EL (cell line): ENCODE measurements at places on chromosomes 1 and 21.

DNA sequence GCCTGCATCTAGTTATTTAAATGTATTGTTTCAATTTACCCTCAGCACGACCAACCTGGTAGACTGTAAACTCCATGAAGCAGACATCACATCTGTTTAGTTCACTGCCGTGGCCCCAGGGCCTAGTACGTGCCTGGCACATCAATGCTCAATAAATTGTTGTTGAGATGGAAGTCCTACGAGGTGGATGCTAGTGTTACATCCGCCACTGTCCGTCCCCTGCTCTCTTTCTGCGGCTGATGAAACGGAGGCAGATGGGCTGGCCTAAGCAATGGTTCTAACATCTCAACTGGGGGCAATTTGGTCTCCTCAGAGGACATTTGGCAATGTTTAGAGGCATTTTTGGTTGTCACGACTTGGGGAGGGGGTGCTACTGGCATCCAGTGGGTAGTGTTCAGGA, 121.4 kb upstream of the IGSF21 start:
- DNase-seq: no peak

DNA sequence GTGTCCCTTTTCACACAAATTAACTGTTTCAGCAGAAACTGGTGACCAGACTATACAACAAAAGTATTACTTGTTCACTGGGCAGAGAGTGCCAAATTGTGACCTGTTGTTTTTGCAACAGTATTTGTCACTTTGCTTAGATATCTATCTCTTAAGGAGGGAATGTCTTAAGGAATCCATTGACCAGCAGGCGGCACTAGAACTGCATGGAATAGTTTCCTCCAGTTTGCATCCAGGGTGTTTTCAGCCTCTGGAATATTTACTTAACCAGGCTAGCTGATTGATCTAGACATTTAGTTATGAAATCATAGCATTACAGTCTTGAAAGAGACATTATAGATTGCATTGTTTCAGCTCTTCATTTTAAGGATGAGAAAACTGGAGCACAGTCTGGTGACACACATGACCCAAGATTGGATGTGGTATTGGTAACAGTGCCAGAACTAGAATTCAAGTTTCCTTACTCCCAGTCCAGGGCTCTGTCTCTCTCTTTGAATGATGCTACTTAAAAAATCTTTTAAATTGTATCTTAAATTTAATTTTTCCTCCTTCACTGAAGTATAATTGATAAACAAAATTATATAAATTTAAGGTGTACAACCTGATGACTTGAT, 16.9 kb downstream of the RPTN start:
- peak; percentile 73 for DNase-seq

DNA sequence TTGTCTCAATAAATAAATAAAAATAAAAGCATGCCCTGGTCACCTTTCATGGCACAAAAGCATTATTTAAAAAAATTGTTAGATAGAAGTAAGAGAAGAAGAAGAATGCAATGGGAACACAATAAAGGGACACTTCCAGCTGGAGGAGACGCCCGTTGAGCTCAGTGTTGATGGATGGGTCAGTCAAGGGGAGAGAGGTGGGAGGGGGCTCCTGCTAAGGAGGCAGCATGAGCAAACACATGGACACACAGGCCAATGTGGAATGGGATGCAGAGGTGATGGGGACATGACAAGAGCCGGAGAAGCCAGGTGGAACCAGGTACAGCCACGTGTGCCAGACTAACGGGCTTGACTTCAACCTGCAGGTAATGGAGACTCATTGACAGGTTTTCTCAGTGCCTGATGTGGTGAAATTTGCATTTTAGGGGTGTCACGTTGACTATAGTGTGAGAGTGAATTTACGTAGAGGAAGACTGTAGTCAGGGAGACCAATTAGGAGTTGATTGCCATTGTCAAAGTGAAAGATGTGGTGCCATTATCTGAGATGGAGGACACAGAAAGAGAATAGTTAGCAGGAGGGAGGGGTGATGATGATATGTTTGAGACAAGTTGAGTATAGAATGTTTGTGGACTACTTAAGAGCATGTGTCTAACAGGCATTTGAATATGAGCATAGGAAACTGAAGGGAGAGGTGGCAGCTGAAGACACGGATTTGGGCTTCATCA, 48.7 kb upstream of the ATP2B4 start:
- no peak for DNase-seq

DNA sequence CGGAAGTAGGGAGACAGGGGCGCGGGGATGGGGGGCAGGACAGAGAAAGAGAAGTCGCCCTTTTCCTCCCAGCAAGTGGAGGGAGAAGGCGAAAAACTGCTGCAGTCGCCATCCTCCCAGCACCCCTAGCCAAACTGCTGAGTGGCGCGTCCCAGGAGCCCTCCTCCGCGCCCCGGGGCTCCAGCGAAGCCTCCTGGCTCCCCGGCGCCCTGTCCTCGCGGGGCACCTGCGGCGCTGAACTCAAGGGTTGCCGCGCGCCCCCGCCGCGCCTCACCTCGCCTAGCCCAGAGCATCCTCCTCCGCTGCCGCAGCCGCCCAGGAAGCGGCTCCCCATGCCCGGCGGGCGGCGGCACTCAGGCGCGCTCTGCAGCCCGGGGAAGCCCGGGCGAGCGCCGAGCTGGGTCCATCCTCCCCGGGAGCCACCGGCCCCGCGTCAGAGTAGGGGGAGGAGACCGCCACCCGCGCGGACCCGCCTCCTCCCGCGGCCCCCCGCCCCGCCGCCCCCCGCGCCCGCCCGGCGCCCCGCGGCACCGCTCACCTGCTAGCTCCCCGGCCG, at the start of gene DAB1:
TSS of gene DAB1 (minus strand) at position 405 of the 556 bp plus-strand sequence. CDS start 133,030 bp downstream, outside the sequence.
- DNase-seq: peak; percentile 12

- DNase-seq: peak; percentile 73
These were observed 16.0 kb downstream of the LCK start for GRCh38 chr1:32266921-32267591.

DNA sequence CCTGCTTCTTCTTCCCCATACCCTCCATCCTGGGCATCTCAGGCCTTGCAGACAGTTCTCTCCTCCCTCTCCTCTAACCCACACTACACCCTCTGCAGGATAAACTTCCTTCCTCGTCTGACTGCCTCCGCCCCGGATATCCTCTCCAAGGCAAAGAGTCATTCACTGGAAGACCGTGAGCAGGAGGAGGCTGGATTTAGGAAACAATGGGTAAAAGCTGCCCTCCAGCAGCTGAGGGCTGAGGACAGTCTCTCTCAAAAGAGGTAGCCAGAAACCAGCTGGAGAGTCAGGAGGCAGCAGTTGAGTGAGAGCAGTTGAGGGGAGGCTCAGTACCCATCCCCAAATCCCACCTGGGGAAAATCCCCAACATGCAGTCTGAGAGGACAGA, 1.4 kb downstream of the CSRP1 start:
- peak; percentile 85 for DNase-seq

DNA sequence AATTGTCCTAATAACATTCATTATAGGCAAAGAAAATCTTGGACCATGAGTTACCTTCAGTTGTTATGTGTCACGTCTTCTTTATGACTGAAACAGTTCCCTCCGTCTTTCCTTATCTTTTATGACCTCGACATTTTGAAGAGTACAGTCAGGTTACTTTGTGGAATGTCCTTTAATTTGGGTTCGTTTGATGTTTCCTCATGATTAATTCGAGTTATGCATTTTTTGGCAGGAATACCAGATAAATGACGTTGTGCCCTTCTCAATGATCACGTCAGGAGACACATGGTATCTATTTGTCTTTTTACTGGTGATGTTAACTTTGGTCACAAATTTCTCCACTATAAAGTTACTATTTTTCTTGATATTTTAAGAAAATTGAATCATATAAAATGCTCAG, 17.3 kb upstream of the KLF17 start:
- DNase-seq: peak; percentile 17

GRCh38 chr1:177945943-177946650, 23.8 kb downstream of the SEC16B start:
- DNase-seq: peak; percentile 71

- no peak for DNase-seq
These were observed 120.7 kb downstream of the CNIH3 start for GRCh38 chr1:224736619-224737352.

GRCh38 chr1:60461925-60462595, 388.5 kb upstream of the C1orf87 start:
- no peak for DNase-seq

DNA sequence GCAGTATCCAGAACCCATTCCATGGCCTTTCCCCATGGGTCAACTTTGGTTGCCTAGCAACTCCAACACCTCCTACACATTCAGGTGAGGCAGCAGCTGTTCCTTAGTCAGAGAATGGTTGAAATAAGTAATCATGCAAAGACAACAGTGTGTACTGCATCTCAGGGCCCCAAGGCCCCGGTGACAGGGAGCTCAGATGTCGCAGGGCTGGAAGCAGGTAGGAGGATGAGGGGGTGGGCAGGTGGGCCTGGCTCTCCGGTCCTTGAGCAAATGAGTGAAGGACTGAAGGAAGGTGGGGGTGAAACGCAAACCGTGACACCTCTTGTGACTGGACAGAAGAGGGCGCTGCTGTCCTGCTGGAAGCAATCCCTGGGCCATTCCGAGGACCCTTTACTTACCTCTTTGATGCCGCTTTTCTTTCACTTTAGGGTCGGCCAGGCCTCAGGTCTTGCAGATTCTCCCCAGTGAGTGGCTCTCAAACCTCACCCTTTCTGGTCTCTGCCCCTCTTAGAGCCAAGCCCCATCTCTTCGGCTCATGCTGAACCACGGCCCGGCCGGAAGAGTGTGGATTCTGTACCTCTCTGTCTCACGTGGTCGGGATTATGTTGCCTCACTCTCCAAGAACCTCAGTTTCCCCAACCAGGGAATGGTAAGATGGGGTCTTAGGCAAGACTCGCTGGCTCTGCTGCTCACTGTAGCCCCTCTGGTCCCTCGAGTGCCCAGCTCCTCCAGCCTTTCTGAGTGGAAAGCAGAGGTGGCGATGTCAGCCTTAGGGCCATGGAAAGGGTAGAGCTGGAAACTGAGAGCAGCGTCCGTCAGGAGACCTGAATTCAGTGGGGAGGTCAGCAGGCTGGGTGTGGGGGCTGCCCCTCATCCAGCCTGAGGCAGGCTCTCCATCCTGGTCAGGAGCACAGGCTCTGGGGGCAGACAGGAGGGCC, 5.6 kb upstream of the KCNA10 start:
- DNase-seq: peak; percentile 38

- DNase-seq: no peak
These were observed 15.1 kb downstream of the MCOLN3 start for GRCh38 chr1:85033221-85033620.

DNA sequence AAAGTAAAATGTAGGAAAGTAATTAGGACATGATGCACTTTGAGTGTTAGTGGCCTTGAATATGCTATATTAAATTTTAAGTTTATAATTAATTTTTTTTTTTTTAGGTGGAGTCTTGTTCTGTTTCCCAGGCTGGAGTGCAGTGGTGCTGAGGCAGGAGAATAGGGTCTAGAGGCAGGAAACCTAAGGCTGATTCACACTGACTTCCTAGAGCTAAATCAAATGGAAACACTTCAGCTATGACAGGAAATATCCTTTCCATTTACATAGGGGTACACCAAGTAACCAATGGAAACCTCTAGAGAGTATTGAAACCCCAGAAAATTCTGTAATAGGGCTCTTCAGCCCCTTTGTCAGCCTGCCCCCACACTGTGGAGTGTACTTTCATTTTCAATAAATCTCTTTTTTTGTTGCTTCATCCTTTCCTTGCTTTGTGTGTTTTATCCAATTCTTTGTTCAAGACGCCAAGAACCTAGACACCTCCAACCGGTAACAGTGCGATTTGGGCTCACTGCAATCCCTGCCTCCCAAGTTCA, 17.9 kb upstream of the THRAP3 start:
- no peak for DNase-seq

- no peak for DNase-seq
These were observed 7.2 kb upstream of the GUCA2A start for GRCh38 chr1:42171679-42172266.

- DNase-seq: no peak
These were observed 12.2 kb downstream of the RHBDL2 start for GRCh38 chr1:38929476-38929875.

DNA sequence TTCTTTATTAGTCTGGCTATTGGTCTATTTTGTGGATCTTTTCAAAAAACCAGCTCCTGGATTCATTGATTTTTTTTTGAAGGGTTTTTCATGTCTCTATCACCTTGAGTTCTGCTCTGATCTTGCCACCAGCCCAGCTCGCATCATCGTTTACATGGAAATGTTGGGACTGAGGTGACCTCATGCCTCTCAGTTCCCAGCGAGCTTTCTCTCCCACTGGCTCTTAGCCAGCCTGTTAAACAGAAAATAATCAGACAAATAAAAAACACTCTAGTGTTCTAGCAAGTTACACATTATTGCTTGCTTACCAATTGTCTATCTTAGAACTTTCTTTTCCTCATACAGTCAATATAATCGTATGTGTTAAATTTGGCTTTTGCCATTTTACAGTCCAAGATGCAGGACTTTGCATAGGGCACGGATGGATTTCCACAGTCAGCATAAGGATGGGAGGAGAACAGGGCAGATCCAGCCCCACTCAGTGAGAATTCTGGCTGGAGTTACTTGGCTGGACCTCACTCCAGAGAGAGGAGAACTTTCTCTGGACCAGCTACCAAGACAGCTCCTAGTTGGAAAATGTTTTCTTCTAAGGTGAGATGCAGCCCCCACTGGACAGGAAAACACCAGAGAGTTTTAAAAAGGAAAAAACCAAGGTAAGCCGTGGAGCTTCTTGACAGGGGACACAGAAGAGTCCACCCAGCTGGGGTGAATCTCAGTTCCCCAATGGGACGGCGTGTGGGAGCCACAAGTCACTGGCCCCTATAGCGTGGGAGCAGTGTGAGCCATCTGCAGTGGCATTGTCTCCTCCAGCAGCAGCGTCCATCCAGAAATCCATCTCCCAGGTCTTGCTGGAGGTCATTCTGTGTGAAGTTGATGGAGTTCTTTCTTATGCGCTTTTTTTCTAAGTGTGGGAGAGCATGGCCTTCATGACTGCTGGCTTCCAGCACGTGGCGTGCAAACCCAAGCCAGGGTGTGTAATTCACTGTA, 17.6 kb downstream of the PGBD2 start:
- no peak for DNase-seq

DNA sequence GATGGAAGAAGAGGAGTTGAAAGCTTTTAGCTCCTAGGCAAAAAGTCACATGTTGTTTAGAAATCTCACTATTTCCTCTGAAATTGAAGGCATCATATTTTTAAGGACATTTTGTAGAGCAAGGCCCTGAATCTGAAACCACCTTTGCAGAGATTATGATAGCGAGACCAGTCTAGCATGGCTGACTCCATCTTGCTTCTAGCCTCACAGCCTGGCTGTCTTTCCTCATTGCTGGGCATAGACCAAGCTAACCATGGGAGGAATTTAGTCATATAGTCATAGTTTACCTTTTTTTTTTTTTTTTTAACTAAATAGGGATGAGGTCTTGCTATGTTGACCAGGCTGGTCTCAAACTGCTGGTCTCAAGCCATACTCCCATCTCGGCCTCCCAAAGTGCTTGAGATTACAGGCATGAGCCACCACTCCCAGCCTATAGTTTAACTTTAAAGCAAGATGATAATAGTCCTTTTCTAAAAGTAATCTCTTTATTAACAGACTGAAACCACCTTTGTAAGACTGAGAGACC, 42.2 kb upstream of the ZNF326 start:
- DNase-seq: peak; percentile 34
